ENCODE measurements at places on chromosomes 1 and 21. TPM values are rescaled to one million over a fixed set of nuclear protein-coding genes. Genes with fewer than 3 reads are reported as not detected.

DNA sequence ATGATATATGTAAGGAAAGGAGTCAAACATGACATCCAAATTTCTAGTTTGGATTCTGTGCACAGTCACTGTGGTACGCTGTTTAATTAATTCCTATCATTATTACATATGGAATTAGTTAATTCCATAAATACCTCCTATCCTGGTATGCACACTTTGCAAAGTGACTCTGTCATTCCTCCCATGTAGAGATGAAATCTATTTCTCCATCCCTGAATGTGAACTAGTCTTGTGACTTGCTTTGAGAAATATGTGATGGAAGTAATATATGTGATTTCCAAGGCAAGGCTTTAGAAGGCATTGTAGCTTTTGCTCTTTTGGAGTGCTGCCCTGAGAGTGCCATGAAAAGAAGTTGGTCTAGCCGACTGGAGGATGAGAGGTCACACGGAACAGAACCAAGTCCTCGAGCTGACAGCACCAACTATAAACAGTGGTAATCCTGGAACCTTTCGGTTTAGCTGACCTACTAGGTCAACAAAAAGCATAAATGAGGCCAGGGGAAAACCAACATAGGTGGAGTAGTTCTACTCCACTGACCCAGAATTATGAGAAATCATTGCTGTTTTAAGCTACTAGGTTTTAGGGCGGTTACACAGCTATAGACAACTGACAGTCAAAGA, 1.5 kb downstream of the SELENOF start:
- no peak for DNase-seq

DNA sequence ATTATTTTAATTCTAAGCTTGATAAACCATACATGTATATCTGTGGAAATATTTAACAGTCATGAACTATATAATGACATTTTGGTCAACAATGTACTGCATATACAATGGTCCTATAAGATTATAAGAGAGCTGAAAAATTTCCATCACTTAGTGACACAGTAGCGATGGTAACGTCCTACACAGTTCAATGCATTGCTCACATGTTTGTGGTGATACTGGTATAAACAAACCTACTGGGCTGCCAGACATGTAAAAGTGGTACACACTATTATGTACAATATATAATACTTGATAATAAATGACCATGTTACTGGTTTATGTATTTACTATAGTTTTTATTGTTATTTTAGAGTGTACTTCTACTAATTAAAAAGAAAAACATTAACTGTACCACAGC, 841.9 kb downstream of the LTN1 start:
- DNase-seq, result no peak

DNA sequence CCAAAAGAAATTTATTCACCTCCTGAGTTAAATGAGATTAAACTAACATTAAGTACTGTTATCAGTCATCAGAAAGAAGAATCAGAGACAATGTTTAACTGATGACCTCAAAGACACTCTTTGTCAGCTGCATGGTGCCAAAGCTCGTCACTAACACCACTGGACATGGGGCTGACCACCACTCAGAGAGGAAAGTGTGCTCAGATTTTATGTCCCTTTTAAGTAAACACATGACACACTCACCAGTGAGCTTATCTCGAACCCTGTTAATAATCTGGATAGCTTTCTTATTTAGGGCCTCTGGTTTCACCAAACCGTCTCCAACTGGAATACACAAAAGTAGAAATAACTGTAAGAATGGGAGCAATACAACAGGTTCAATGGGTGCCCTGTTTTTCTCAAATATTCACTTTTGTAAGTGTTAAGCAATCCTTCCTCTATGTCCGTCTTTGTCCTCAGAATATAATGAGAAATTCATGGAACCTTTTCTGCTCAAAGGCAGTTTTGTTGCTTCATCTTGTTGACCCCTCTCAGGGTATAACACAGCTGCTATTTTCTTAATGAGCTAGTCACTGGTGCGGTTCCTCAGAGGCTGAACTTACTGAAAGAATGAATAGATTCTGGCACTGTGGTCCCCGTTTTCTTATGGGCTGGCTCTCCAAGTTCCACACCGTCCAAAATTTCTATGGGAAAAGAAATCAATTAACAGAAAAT, 9.5 kb upstream of the EXOSC10 start:
- no peak for DNase-seq

DNA sequence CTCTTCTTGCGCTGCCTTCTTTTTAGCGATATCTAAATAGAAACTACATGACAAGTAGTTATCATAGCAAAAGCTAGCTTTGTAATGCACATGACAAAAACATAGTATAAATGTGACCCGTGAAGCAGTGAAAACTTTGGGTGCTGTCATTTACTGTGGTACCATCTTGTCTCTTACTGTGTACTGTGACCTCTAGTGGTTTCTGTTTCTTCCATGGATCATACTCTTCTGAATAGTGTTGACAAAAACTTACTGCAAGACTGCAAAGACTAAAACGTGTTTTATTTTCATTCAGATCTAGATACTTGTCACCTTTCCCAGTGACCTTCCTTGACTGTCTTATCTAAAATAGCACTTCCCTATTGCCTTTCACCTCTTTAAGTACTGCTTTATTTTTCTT, 6.1 kb downstream of the RLF start:
- no peak for DNase-seq

The S100A3 gene
- 5.2 TPM for polyA plus RNA-seq

DNA sequence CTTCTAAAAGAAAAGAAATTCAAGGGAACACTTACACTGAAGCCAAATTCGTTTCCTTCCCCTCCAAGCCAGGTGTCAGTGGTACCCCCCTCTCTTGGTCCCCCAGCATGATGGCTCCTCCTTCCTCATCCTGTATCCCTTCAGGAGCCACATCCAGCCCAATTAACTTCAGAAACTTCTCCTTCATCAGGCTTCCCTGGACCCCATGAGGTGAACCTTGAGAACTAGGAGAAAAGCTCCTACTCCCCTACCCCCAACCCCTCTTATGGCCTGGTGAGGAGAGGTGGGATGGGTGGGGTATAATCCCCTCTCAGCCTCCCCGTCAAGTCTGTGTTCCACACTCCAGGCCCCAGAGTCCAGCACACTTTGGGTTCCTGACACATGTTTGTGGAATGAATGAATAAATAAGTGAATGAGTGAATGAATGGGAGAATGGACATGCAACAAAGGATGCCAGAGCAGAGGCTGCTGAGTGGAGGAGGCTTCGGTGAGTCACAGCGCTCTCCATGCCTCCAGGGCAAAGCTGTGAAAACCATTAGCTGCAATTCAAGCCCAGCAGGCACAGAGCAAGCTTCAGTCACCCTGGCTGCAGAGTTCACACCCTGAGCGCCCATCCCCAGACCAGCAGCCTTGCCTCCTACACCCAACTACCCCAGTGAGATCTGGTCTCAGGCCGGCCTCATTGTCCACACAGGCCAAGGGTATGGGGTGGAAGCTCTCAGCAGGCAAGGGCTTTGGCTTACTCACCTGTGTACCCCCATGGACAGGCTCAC, 43.8 kb downstream of the BATF3 start:
- no peak for DNase-seq

GRCh38 chr1:227828786-227829185, 13.3 kb downstream of the PRSS38 start:
- DNase-seq, result no peak

- DNase-seq, result peak; percentile 88
These were observed 101.8 kb downstream of the NFIA start for GRCh38 chr1:61184040-61184713.

The SAMSN1 gene
- 11.3 TPM for polyA plus RNA-seq

- no peak for DNase-seq
These were observed 24.2 kb downstream of the CAPZB start for GRCh38 chr1:19461220-19461554.

- DNase-seq, result no peak
These were observed 36.2 kb upstream of the A3GALT2 start for GRCh38 chr1:33357099-33357498.

GRCh38 chr1:5286244-5286643, 631.8 kb downstream of the AJAP1 start:
- DNase-seq, result no peak

GRCh38 chr1:235946571-235946981, 79.9 kb upstream of the LYST start:
- no peak for DNase-seq

- DNase-seq, result no peak
These were observed at the start of gene CALML6 for GRCh38 chr1:1914971-1915692. TSS of gene CALML6 (plus strand) at chr1:1915260. CDS start at chr1:1915281, 21 bp downstream.

- no peak for DNase-seq
These were observed 78.3 kb downstream of the CLEC20A start for GRCh38 chr1:178418284-178418955.

GRCh38 chr1:53765657-53766056, 26.7 kb upstream of the GLIS1 start:
- DNase-seq, result no peak

The GPR52 gene
- not detected for polyA plus RNA-seq

The TRAF3IP3 gene
- polyA plus RNA-seq, result 2.3 TPM

The DPYD gene
- polyA plus RNA-seq, result 24.7 TPM

The MCOLN2 gene
- 0.43 TPM for polyA plus RNA-seq

The PLCH2 gene
- 13.4 TPM for polyA plus RNA-seq

The FBXO28 gene
- 14.6 TPM for polyA plus RNA-seq

- DNase-seq, result no peak
These were observed 142.4 kb downstream of the CAMTA1 start for GRCh38 chr1:6927626-6928025.

The LRRC7 gene
- 0.53 TPM for polyA plus RNA-seq

The TCEANC2 gene
- polyA plus RNA-seq, result 3.4 TPM

DNA sequence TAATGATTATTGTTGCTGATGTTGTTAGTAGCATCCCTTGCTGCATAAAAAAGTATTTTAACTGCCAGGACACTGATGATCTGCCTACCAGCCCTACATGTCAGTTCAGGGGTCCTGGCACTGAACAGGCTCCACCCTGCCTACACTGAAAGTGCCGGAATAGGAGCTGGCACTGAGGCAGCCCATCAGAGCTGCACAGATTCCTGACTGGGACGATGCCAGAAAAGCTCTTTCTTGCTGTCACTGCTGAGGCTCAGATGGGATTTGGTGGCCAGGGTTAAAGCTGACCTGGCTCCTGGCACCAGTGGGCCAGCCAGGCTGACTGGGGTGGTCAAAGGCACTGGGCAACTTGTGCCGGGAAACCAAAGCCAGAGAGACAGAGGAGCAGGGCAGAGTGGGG, 6.2 kb upstream of the DISP3 start:
- no peak for DNase-seq

The C1orf167 gene
- polyA plus RNA-seq, result 3.2 TPM

GRCh38 chr1:17120481-17120877, 1.2 kb upstream of the PADI2 start:
- DNase-seq, result no peak

DNA sequence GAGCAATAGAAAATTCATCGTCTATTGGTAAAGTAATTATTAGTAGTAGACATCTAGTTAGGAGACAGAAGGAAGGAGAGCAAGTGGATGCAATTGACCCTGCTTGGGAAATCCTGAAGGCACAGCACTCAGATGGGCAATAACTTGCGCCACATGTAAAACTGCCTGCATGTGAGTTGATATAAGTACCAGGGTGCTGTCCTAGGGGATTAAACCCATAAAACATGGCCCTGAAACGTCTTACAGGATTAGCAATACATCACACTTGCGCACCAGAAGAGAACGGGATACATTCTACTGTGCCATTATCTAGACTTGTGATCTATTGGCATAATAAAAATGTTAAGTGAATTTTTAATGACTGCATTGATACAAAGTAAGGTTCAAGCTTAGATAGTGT, 277.5 kb upstream of the LYPLAL1 start:
- DNase-seq, result no peak

DNA sequence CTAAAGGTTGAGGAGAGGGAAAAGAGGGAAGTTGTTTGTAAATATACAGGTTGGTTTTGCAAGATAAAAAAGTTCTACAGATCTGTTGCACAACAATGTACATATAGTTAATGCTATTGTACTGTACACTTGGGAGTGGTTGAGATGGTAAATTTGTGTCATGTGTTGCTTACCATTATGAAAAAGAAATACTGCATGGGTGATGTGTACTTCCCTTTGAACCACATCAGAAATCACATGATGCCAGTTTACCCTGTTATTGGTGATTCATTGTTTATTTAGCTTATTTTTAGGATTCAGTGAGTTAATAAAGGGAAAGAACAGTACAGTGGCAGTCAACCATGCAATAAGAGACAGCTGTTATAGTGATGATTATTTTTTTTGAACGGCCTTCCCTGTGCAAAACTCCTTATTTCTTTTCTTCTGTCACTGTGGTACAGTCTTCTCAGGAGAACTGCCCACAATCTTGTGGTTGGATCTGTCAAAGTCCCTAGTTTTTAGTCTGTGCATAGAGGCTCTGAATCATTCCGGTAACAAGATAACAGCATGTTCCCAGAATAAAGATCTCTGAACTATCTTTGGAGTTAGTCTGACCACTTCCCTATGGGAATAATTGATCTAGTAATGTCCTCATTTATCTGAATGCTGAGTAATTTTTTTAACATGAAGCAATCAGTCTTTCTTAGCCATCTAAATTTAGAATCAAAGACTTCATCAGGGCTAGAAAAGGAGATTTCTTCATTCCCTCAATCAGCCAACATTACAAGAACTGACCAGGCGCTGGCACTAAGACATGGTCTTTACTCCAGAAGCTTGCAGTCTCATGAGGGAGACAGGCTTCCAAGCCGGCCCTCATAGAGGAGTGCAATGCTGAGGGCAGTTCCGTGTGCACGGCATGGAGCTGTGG, 84.2 kb downstream of the SH3GLB1 start:
- no peak for DNase-seq

GRCh38 chr1:153339802-153340201, 8.8 kb downstream of the PGLYRP4 start:
- DNase-seq, result no peak

Measured in urinary bladder (tissue), 4 donors.